ENCODE measurements at places on chromosomes 4 and X. TPM values are rescaled to one million over a fixed set of nuclear protein-coding genes. Genes with fewer than 3 reads are reported as not detected.

GRCh38 chr4:8778760-8779159, 92.9 kb downstream of the HMX1 start:
- DNase-seq = no peak

DNA sequence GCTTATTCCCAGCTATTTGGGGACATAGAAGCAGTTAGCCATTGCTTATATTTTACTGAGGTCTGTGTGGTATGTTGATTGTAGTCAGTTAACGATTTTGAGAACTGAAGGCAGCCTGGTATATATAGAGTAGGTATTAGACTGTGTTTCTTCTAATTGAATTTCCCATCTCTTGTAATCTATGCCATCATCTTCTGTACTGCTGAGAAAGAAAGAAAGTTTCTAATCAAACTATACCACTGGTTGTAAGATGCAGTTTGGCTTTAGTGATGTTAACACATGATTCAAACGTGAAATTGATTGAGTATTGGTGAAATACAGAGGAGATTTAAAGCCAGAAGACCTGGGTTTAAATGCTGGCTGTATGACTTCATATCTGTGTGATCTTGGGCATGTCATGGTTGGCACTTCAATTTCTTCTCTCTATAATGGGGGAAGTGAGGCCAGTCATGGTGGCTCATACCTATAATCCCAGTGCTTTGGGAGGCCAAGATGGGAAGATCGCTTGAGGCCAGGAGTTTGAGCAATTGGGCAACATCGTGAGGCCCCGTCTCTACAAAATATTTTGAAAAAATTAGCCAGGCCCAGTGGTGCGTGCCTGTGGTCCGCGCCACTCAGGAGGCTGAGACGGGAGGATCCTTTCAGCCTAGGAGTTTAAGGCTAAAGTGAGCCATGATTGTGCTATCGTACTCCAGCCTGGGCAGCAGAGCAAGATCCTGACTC, 11.6 kb downstream of the HTT start:
- DNase-seq = no peak

- DNase-seq = no peak
Measured at GRCh38 chrX:56790778-56791177, 61.7 kb downstream of the NBDY start.

- no peak for DNase-seq
Measured at GRCh38 chr4:109801895-109802319, at the start of gene CFI. Gene CFI (minus strand): TSS chr4:109801999. CDS start chr4:109801971, 28 bp downstream.

DNA sequence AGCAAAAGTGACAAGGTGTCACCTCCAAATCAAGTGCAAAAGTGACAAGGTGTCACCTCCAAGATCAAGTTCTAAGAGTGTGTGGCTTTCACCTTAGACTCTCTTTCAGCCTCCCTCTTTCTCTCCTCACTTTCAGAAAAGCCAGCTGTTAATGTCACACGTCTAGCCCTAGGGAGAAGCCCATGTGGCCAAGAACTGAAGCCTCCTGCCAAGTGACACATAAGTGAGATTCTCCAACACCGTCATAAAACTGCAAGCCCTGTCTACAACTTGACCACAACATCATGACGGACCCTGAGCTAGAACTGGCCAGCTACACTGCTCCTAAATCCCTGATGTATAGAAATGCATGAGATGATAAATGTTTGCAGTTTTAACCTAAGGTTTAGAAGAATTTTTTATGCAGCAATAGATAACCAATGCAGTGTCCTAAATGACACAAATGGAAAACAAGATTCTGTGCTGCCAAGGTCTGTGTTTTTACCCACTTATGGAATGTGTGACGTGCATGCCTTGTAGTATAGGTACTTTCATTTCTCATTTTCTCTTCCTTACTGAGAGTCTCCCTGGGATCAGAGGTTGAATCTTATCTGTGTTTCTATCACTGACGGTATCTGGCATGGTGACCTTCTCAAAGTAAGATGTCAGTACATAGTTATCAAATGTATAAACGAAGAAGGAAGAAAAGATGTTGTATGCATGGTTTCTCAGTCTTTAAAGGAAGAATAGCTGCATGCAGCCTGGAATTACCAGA, 25.0 kb downstream of the NLGN4X start:
- DNase-seq = no peak

DNA sequence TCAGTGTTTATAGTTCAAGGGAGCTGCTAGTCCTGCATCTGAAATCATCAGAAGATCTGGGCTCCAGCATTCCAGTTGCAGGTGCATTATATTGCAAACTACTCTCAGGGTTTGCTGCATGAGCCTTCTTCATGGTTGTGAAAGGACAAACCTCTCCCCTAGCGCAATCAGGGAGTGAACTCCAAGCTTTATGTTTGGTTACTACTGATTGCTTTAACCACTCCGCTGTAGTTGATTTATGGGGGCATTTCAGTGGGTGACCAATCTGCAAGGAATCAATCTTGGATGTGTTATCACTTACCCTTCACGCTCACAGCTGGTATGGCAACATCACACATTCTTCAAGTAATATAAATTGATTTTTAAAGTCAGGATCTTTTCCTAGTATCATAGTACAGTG, 552.1 kb downstream of the SPOCK3 start:
- DNase-seq = no peak

GRCh38 chr4:161714022-161714751, 449.6 kb downstream of the FSTL5 start:
- DNase-seq = no peak

F8A2 gene
- not detected for total RNA-seq

DNA sequence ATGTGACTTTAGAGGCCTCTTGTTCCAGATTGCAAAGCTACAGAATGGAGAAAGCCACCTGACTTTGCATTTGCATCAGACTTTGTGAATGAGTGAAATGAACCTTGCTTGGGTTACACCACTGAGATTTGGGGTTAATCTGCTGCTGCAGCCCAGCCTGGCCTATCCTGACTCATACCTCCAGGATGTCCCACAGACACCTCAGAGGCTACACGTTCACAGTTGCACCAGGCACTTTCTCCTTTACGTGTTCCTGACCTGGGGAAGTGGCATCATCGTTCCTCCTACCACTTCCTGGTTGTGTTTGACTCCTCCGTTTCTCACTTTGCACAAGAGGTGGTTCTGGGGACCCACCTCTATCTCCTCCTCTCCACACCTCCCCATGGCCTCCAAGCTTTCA, 9.2 kb upstream of the SORCS2 start:
- peak; percentile 59 for DNase-seq

GRCh38 chr4:123114084-123114914, 191.9 kb upstream of the NUDT6 start:
- DNase-seq = no peak

DNA sequence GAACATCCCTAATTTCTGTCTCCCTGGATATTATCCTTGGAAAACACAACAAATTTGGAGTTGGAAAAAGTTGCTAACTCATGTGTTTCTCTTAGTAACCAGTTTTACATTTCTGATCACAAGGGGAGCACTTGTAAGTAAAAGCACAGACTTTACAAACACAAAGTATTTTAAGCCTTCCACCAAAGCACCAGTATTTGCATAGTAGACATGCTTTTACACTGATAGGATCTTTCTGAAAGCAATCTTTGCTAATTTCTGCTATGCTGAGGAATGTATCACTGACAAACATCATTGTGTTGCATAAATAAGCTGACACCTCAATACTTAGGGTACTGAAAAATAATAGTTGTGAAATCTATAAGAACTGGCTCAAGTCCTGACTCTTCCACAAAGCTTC, 100.6 kb downstream of the MID1 start:
- no peak for DNase-seq

DNA sequence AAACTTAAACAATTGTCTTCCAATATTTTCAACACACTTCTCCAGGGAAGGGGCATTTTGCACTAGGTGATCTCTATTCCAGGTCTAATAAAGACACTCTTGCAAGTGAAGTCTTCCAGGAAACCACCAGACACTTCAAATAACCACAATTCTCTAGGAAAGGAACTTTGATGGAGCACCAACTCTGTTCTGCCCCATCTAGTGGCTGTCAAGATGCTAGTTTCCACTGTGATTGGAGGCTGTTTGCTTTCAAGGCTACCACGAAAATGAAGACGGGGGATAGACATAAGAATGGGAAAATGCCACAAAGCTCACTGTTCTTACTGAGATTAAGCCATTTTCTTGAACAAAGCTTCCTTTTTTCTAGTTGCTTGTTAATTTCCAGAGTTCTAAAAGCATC, 100.6 kb upstream of the F9 start:
- no peak for DNase-seq

- DNase-seq = no peak
Measured at GRCh38 chrX:68292471-68292870, 140.8 kb downstream of the OPHN1 start.
